ENCODE measurements at places on chromosomes 3 and 15.

DNA sequence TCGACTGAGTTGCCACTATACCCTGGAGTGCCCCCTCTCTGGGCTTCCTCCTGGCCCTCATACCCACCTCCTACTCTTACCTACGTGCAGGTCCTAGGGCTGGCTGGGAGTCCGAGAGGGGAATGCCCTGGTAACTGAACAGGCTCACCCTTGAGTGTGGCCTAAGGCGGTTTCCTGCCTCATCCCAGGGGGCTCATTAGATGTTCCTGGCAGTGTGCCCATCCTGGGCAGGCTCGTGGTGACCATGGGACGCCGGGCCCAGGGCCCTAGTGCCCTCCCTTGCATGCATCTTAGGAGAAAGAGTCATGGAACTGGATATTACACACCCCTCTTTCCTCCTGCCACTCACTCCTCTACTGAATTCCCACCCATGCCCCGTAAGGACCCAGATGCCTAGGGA is 2.8 kb downstream of the SEMA4B start:
- DNase-seq, result no peak

DNA sequence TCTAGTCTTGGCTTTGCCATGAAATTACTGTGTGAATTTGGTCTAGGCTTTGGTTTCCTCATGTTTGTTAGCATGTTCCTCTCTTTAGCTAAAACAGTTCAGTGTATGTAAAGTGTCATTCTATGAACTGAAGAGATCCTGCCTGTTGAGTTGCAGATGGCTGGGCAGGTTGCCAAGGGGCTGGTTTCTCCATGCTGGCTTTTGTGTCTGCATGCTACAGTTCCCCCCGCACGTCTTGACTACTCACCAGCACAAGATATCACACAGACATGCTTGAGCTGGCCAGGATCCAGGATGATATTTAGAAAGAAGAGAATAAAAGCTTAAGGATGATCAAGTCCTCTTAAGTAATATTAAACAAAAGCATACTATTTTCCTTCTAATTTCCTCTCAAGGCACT is 90.2 kb downstream of the CERS3 start:
- DNase-seq, result no peak

- DNase-seq, result no peak
Observed at GRCh38 chr15:66947471-66947870, 117.9 kb upstream of the SMAD3 start.

GRCh38 chr3:9402410-9403228 is 5.2 kb downstream of the SETD5 start:
- no peak for DNase-seq

- DNase-seq, result no peak
Observed at GRCh38 chr3:131903988-131904415, 130.8 kb downstream of the CPNE4 start.

- DNase-seq, result no peak
Observed at GRCh38 chr3:48189321-48189720, 1.1 kb upstream of the CDC25A start.

DNA sequence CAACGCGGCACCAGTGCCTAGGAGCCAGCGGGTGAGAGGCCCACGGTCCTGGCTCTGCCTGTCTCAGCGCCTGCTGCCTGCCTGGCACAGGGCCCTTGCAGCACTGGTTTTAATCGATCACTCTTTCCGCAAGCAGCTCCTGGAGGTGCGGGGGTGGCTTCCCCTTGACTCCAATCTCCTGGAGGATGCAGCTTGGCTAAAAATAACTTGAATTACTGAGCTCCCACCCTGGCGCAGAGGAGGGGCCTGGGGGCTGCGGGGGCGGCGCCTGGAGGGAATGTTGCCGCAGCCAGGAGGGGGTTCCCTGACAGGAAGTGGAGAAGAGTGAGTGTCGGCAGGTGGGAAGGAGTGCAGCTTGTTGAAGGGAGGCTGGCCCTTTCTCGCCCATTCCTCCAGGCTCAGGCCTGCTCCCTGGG is 9.9 kb upstream of the RPL29 start:
- no peak for DNase-seq

DNA sequence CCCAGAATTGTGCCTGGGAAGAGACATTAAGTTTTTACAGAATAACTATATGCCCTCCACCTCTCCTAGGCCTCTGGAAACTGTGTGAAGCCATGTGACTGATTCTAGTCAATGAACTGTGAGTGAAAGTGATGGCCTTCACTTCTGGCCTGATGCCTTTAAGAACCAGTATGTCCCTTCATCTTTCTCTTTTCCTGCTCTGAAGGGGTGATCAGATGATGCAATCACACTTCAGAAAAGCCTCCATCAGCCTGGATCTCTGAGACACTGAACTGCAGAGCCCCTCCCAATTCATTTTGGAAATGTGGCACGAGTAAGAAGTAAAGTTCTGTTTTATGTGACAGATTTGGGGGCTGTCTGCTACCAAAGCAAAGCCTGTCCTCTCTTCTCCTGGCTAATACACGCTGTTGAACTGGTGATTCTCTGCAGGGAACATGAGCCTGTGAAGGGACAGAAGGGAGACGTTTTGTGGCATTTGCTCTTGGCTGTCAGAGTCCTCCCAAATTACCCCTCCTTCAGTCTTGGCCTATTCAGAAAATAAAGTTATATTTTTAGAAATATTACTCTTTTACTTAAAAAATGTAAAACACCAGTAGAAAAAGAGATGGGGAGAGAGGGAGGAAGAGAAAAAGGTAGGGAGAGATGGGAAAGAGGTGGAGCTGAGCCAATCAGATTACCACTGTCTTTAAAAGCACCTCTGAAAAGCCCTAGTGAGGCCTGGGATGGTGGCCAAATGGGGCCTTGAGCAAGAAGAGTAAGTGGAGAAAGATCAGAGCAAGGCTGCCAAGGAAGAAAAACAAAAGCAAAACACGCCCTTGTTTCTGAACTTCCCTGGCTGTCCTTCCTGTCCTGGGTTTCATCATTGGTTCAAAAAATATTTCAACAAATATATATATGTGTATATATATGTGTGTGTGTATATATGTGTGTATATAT is 40.9 kb upstream of the RYK start:
- no peak for DNase-seq

GRCh38 chr3:195164573-195165264 is 106.2 kb downstream of the XXYLT1 start:
- DNase-seq, result no peak

- DNase-seq, result no peak
Observed at GRCh38 chr3:70531063-70531657, 218.7 kb upstream of the MDFIC2 start.

DNA sequence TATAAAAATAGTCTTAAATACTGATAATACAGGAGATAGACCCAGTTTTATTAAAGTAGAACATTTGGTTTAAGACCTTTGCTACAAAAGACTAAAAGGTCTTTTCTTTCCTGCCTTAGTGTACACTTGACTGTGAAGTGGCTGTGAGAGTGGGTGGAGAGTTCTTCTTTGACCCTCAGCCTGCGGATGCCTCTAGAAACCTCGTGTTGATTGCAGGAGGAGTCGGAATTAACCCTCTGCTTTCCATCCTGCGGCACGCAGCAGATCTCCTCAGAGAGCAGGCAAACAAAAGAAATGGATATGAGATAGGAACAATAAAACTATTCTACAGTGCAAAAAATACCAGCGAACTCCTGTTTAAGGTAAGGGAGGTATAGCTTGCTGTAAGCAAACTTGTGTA is 36.5 kb downstream of the OXNAD1 start:
- no peak for DNase-seq

DNA sequence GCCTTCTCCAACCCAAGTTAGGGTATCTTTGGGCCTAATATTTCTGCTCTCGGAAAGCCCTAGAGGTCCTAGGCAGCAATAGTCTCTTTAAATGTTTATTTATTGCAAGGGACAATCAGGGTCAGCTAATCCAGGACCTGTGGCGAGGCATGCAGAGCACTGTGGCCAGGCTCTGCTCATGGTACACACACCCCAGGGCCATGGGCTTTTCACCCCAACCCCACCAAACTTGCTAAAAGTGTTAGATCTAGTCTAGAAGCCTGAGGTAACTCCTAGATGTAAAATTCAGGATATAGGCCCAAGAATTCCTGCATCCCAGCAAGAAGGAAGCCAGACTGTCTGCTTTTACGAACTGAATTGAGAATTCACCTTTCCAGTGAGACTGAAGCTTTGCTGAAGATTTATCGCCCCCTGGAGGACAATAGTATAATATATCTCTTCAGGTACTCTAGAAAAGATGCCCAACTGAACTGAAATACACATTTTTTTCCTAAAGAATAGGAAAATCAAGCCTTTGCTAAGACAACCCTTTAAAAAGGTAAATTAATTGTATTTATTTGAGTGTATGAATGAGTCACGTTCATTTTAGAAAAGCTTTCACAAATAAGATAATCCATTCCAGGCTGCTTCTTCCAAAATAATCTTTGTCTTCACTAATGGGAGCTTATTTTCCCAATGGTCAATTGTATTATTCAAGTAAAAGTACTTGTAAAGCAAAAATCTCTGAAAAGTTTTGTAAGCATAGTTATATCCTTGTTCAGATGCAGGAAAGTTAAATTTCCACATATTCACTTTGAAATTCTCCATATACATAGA is 89.8 kb downstream of the LRRC3B start:
- peak; percentile 14 for DNase-seq

DNA sequence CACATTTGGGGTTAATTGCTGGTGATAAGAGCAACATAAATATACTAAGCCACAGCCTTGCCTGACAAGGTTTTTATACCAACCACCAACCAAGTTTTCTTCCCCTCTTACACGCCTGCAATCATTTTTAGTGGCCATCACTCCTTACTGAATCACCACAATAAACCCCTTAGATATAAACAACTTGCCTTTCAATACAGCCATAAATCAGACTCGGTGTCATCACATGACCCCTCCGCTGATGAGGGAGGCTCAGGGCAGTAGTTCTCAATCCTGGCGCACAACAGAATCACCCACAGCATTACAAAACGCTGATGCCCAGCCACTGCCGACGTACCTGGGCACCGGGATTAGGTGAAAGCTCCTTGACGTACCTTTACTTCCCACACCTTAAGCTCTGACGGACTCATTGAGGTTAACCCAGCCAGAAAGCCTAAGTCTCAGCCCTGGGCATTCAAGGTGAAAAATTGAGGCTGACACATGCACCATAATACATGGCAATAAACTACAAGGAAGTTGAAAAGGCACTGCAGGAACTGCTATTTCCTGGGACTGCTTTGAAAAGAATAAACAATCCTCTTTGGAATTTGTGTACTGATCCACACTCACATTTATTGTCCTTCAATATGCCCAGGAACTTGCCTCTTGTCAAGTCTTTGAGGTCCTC is 17.1 kb downstream of the ADCY5 start:
- no peak for DNase-seq

- DNase-seq, result no peak
Observed at GRCh38 chr15:37093480-37094332, 6.6 kb downstream of the MEIS2 start.

DNA sequence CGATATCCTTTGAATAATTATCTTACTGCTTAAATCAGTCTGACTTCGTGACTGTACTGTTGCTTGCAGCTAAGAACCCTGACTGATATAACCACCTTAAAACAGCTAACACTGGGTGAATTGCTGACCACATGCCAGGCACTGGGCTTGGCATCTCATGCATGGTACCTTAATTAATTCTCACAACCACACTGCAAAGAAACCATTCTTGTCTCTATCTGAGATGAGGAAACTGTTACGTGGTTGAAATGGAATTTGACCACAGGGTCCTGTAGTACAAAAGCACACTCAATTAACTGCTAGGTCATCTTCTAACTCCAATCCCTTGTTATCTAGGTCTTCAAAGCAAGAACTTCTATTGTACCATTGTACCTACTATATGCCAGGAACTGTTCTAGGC is 92.7 kb upstream of the PRICKLE2 start:
- no peak for DNase-seq

GRCh38 chr3:78015856-78016255 is 976.0 kb downstream of the ROBO2 start:
- DNase-seq, result no peak

- DNase-seq, result no peak
Observed at GRCh38 chr15:69648212-69648611, 195.6 kb downstream of the RPLP1 start.

DNA sequence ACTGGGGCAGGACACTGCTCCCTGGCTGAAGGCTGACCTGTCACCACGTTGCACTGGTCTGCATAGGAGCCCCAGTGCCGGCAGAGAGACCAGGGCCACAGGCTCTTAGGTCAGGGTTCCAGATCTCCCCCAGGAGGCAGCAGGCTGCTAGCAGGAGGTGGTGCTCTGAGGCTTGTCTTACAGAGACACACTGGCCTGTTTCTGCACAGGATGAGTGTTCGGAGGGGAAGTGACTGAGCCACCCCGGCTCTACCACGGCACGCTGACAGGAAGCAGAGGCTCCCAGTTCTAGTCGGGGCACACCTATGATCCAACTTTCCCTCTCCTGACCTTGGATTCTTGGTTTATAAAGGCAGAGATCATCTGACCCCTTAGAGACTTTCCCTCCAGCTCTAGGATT is 8.6 kb downstream of the FBXL22 start:
- DNase-seq, result no peak

- no peak for DNase-seq
Observed at GRCh38 chr3:46896386-46896785, 18.9 kb downstream of the PTH1R start.

- no peak for DNase-seq
Observed at GRCh38 chr15:37877851-37878741, 56.3 kb upstream of the TMCO5A start.

GRCh38 chr3:76442374-76442915 is 597.5 kb upstream of the ROBO2 start:
- no peak for DNase-seq

- DNase-seq, result no peak
Observed at GRCh38 chr3:146313031-146313745, 62.3 kb upstream of the PLSCR4 start.

GRCh38 chr3:13452490-13453335 is 27.4 kb upstream of the HDAC11 start:
- no peak for DNase-seq

DNA sequence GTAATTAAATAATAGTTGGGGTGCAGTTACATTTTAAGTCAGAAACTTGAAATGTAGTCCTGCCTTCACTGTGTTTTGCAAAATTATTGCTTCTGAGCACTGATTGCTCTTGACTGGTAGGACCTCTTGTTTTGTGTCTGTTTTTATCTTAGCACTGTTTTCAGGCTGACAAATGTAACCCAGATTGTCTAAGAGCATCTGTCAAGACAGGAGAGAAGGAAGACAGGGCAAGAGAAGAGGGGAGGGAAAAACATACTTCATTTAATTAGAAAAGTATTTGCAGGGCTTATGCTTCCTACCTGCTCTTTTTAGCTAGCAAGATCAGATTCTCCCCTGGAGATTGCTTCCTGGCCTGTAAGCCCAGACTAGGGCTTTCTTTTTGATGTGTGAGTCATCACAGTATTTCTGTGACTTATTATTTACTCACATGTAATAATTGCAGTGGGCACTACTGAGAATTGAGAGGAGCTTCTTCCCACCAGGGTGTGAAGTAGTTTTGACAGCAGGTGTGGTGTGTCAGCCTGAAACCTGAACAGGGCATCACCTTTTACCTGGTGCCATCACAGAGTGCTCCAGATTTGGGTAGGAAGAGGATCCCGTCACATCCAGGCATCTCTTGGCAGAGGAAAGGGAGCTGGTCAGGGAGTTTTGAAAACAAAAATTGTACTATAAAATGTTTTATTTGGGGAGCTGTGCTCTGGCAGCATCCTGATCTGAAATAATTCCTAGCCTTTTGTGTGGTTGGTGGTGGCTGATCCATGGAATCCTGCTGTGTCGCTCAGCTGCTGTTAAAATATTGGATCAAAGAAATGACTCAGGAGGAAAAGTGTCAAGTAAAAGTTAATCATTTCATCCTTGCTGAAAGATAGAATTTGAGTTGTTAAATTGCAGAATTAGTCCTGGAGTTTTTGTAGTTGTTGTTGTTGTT is 98.2 kb downstream of the TMEM108 start:
- DNase-seq, result peak; percentile 8

Measured in GM18507 (cell line).